ENCODE measurements at places on chromosomes 12 and 14.

- DNase-seq = no peak
Measured at GRCh38 chr14:84581041-84581440, 948.9 kb upstream of the FLRT2 start.

GRCh38 chr12:113899561-113900471 lies 66.3 kb downstream of the RBM19 start:
- DNase-seq = peak; percentile 92

DNA sequence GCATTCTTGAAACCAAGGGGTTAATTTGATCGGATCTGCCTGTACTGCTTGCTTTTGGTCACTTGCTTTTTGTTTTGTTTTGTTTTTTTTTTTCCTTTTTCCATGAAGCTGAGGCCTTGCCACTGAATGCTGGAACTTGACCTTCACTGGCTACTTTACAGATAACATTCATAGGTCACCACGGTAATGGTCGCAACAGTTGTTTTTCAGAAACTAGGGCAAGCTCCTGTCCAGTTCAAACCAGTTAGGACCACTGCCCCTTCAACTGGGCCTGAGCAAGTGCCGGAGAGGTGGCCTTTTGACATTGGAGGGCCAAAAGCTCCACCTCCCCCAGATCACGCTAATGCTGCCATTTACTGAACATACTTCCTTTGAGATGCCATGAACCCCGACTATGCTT lies 147.6 kb downstream of the FOXN3 start:
- DNase-seq = no peak

GRCh38 chr12:64457923-64458322 lies 6.0 kb downstream of the TBK1 start:
- no peak for DNase-seq
